ENCODE measurements at places on chromosomes 16 and 17.

- no peak for DNase-seq
These were observed 95.2 kb upstream of the CIBAR2 start for GRCh38 chr16:85207357-85207921.

DNA sequence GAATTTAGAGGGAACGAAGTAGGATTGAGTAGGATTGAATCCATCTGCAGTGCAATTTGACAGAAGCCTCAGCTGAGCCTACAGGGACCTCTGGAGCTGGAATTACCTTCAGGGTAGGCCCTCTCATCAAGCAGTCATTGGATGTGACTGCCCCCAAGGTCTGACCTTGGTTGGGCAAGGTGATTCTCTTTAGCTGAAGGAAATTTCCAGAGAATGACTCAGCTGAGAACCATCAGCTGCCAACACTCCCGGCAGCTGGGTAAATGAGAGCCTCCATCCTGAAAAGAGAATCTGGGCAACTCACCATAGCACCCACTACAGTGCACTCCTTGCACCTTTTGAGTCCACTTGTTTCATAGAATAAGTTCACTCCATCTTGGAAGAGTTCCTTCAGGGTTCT lies 113.5 kb upstream of the MED13 start:
- DNase-seq, result no peak

GRCh38 chr16:68188170-68188569 lies 47.8 kb downstream of the ESRP2 start:
- no peak for DNase-seq

GRCh38 chr16:75226550-75227360 lies 8.0 kb downstream of the CTRB1 start:
- no peak for DNase-seq

DNA sequence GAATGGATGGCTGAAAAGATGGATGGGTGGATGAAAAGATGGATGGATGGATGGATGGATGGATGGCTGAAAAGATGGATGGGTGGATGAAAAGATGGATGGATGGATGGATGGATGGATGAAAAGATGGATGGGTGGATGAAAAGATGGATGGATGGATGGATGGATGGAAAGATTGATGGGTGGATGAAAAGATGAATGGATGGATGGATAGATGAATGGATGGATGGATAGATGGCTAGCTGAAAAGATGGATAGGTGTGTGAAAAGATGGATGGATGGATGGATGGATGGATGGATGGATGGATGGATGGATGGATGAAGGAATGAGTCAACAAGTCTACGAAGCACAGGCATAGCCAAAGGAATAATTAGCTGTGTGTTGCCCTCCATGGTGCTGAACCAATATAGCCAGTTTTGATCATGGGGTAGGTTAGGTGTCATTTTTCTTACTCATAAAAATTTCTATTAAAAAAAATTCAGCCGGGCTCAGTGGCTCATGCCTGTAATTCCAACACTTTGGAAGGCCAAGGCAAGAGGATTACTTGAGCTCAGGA lies 41.1 kb downstream of the NLRC5 start:
- no peak for DNase-seq

DNA sequence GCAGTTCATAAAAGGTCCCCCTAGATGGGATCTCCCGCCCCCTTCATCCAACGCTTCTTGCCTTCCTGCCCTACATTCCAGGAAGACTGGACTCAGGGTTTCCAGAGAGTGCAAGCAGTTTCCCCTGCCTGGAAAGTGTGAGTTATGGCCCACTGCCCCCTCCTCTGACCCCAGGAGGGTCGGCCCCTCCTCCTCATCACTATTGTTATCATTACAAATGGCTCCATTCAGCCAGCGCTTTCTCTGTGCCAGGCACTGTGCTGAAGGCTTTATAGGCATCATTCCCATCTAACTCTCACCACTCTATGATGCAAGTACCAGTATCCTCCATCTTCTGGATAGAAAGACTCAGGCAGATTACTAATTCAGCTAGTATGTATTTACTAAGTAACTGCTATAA lies 90.7 kb downstream of the USP31 start:
- no peak for DNase-seq

- DNase-seq, result no peak
These were observed 12.4 kb upstream of the MPHOSPH6 start for GRCh38 chr16:82182266-82183003.
